ENCODE measurements at places on chromosomes 3 and 15.

DNA sequence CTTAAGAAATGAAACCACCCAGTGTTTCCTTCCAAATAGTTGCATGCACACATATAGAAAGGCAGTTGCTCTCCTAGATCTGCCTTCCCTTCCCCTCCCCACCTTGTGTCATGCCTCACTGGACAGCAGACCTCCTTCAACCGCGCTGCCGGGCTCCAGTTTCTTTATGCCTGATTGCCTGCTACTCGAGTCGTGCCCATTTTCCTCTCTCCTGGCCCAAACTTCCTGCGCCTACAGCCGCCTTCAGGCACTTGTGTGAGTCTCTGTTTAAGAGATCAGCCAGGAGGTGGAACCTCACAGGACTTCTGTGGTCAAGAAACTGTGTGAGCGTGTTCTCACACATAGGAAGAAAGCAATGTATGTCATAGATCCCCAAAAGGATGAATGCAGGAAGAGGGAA lies 8.8 kb upstream of the FAM107A start:
- DNase-seq = no peak

- no peak for DNase-seq
Measured at GRCh38 chr3:10006762-10007090, 19.5 kb upstream of the FANCD2 start.

- DNase-seq = no peak
Measured at GRCh38 chr3:144402430-144402829, 430.8 kb downstream of the DIPK2A start.

DNA sequence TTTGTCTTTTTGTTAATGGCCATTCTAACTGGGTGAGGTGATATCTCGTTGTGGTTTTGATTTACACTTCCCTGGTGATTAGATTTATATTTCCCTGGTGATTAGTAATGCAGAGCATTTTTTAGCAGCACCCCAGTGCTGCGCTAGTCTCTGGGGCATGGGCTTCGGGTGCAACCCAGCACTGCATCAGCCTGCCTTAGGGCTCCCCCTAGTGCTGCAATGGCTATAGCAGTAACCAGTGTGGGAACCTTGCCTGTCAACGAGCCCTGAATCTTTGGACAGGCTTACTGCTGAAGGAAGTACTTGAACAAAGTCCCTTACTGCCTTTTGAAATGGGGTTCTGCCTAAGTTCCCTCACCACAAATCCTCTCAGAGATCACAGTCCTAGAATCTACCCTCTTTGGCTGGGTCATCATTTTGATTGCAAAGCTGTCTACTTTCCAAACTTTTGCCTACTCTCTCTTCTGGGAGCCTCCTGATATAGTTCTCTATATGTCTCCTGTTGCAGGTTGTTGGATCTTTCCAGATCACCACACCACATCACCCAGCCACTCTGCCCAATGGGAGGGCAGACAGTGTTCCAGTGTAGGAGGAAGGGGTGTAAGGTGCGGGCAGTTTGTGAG lies 79.2 kb upstream of the CCNL1 start:
- DNase-seq = peak; percentile 70

- DNase-seq = no peak
Measured at GRCh38 chr3:155069729-155070128, 10.4 kb upstream of the MME start.

DNA sequence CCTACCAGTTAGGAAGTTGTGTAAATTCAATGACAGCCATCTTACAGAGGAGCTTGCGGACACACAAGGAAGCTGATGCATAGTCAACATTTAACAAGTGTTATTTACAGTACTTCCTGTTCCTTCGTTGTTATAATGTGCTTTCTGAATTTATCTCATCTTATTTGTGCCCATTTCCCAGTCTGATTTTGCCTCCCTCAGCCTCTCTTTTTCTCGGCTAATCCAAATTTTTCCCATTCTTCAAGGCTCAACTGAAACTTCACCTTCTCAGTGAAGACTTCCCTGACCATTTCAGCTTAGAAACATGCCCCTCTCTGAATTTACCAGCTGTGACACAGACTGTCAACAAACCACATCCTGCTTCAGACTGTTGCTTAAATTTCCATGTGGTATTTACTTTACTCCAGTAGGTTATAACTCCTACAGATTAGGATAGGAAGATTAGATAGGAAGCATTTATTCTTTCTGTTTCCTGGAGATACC lies 55.7 kb upstream of the CP start:
- DNase-seq = no peak

- DNase-seq = no peak
Measured at GRCh38 chr15:33068511-33068990, 126.0 kb downstream of the FMN1 start.

- DNase-seq = no peak
Measured at GRCh38 chr3:144760831-144761230, 789.2 kb downstream of the DIPK2A start.

GRCh38 chr3:4674216-4674615 lies 181.1 kb downstream of the ITPR1 start:
- DNase-seq = no peak

DNA sequence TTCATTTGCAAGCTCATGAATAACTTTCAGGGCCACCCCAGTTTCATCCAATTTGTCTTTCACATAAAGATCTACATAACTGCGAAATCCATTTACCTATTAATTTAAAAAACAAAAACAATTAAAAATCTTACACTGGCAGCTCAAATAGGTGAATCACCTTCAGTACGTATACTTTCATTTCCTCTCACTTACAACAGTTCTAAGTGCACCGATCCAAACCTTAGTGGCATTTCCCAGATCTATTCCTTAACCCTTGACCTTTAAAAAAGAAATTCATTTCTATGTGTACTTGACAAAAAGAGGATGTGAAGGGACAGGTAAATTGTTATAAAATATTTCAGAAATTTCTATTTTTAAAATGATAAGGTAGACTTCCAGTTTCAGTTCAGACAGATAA lies 30.8 kb downstream of the TOP2B start:
- no peak for DNase-seq

GRCh38 chr3:142211034-142211433 lies 14.4 kb downstream of the GK5 start:
- no peak for DNase-seq

DNA sequence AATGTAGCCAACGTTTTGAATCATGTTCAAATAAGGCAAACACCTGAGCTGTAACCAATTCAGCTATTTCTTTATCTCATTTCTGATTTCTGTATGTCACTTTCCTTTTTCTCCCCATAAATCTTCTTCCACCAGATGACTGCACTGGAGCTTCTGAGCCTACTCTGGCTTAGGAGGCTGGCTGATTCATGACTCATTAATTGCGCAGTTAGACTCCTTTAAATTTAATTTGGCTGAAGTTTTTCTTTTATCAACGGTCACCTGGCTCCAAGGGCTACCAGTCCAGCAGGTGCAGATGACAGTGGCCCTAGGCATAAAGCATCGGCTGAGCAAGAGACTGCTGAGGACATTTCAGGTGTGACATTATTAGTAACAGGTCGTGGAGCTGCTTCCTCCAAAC lies 39.6 kb upstream of the ITGA11 start:
- no peak for DNase-seq

All from activated CD8-positive, alpha-beta memory T cell treated with anti-CD3 and anti-CD28 coated beads, Interleukin-2, amount 50 U/mL, for 4 hours (primary cell).